ENCODE measurements at places on chromosomes 2 and 18. TPM values are rescaled to one million over a fixed set of nuclear protein-coding genes. Genes with fewer than 3 reads are reported as not detected.

DNA sequence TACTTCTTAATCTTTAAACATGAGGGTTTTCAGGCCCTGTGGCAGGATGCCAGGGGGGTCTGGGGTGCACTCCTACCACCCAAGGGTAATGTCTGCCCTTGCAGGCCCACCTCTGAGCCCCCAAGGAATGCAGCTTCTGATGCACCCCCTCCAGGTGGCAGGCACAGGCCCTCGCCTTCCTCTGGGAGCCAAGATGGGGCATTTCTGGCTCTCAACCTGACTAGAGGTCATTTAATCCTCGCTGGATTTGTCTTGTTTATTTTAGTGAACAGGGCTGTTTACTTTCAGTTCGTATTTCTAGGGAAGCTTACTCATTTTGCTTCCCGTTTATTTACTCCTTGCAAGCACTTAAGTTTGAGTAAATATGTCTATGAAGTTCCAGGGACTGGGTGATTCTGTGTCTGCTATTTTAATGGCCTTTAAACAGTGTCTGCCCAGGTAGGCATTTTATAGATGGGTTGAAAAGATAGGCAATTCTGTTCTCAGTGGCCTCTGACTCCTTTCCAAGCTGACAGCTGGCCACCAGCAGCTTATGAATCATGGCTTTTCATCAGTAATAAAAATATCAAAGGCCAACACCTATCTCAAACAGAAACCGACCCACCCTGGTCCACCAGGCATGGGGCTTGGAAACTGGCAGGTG, 11.1 kb upstream of the DNPEP start:
- no peaks in the 10 kb centered on the region for H3K36me3 ChIP-seq
- H3K4me3 ChIP-seq, result no peak overlapping the region
- H3K4me1 ChIP-seq, result no peaks in the 10 kb centered on the region
- no peak for DNase-seq
- H3K27ac ChIP-seq, result no peak overlapping the region

GRCh38 chr18:62829936-62830335, 114.6 kb downstream of the PHLPP1 start:
- H3K27ac ChIP-seq, result no peak overlapping the region
- peaks cover 17% of the 10 kb centered on the region for H3K4me1 ChIP-seq
- no peaks in the 10 kb centered on the region for H3K36me3 ChIP-seq
- DNase-seq, result no peak
- no peak overlapping the region for H3K4me3 ChIP-seq
- H3K27me3 ChIP-seq, result no peaks in the 10 kb centered on the region

The LDLRAD4 gene
- total RNA-seq, result 7.2 TPM

DNA sequence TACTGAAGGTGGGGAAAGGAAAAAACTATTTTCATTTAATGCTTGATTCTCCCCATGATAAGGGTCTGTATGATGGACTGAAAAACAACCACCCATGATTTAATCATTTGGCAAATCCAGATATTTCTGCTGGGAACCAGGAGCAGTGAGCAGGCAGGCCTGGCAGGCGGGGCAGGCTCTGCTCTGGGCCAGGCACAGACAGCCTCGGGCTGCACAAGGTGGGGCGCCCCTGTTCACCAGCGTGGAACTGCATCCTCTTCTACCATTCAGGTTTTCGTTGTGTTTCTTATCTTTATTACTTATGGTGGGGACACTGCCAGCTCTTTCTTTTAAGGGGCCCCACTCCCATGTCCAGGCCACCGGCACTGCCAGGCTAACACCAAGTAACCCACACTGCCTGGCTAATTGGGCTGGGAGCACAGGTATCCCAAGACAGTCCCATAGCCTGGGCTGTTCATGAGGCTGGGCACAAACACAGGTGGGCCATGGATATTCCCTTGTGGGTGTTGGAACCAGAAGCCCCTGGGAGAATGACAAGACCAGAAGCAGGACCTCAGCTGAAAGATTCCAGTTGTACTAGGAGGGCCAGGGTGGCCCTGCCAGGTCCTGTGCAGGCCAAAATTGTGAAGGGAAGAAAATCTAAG, 57.1 kb upstream of the RALBP1 start:
- no peak for DNase-seq
- no peaks in the 10 kb centered on the region for H3K36me3 ChIP-seq
- peaks cover 22% of the 10 kb centered on the region for H3K4me1 ChIP-seq
- H3K4me3 ChIP-seq, result no peak overlapping the region
- H3K27ac ChIP-seq, result no peak overlapping the region

DNA sequence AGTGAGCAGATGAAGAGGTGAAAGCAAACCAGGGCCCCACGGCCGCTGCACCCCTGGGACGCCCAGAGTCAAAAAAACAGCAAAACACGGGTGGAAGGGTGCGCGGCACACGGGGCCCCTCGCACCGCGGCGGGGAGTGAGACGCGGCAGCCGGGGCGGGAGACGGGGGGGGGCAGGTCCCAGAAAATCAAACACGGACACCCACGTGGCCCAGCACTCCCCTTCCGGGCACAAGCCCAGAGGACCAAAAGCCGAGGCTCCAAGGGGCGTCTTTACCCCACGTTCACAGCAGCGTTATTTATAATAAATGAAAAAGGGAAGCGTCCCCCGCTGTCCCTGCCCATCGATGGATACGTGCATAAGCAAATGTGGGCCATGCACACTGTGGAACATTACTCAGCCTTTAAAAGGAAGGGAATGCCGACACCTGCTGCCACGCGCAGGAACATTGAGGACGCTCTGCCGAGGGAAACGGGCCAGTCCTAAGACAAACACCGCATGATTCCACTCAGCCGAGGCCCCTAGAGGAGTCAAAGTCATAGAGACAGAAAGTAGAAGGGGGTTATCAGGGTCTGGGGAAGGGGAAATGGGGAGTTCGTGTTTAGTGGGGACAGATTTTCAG, 677 bp upstream of the COPS9 start:
- no peak for DNase-seq
- peaks cover 5% of the 10 kb centered on the region for H3K36me3 ChIP-seq
- H3K27me3 ChIP-seq, result no peaks in the 10 kb centered on the region
- peak overlapping the region; percentile 55 for H3K4me3 ChIP-seq
- no peak overlapping the region for H3K27ac ChIP-seq
